Thoracic aorta (tissue), 2 donors: ENCODE measurements at places on chromosomes 12 and 14. TPM values are rescaled to one million over a fixed set of nuclear protein-coding genes. Genes with fewer than 3 reads are reported as not detected.

- DNase-seq = no peak
These were observed 41.6 kb downstream of the EXOC5 start for GRCh38 chr14:57227083-57227482.

- no peak for DNase-seq
These were observed 68.9 kb downstream of the DAD1 start for GRCh38 chr14:22519877-22520685.

- no peak for DNase-seq
These were observed 19.3 kb downstream of the YARS2 start for GRCh38 chr12:32736445-32736844.

GRCh38 chr12:116202940-116203339 is 74.6 kb downstream of the MED13L start:
- DNase-seq = no peak

DNA sequence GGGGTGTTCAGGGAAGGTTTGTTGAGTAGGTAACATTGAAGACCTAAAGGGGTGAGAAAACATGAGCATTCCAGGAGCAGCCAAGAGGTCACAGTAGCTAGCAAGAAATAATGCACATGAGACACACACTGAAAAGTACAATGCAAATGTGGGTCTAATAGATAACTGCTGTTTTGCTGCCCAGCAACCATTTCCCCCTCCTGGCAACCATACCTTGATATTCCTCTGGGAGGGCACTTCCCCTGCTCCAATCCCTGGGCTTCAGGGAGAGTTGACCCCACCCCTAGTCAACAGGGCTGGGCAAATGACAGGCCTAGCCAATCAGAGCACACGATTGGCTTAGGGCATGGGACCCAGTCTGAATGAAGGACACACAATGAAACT is 8.5 kb upstream of the ACTN1 start:
- no peak for DNase-seq

GRCh38 chr12:91778091-91778832 is 367.4 kb downstream of the BTG1 start:
- DNase-seq = no peak

DNA sequence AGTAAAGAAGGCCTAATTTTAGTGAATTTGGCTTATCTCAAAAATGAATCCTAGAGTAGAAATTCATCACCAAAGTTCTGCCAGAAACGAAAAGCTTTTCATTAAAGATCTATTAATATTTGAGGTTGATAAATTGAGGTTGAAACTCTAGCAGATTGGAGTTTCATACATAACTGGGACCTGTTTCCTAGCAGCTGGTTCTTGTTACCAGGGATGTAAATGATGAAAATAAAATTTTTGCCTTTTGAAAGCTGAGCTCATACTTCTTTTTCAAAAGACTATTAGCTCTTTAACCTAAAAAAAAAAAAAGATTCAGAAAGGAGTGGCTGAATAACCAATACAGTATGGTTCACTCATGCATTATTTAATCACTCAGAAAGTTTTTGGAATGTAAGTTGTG is 98.3 kb downstream of the PTGER2 start:
- DNase-seq = no peak

- DNase-seq = no peak
These were observed 753.6 kb downstream of the SLC16A7 start for GRCh38 chr12:60349232-60349978.

DNA sequence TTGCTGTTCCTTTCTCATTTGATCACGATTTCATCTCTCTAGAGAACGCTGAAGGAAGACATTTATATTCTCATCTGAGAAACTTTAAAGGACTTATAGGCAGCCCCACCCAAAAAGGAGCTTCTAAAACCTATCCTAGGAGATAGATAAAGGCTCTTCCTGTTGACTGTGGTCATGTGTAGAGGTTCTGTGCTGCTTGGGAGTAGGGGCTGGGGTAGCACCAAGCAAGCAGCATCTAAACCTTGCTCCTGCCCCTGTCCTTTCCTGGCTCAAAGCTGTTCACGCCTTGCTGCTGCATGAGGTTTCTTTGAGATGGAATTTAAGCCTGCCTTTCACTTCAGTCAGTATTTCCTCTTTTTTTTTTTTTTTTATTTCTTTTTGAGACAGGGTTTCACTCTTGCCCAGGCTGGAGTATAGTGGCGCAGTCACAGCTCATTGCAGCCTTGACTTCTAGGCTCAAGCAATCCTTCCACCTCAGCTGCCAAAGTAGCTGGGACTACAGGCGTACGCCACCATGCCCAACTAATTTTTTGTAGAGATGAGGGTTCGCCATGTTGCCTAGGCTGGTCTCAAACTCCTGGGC is 41.4 kb downstream of the RAB35 start:
- no peak for DNase-seq

DNA sequence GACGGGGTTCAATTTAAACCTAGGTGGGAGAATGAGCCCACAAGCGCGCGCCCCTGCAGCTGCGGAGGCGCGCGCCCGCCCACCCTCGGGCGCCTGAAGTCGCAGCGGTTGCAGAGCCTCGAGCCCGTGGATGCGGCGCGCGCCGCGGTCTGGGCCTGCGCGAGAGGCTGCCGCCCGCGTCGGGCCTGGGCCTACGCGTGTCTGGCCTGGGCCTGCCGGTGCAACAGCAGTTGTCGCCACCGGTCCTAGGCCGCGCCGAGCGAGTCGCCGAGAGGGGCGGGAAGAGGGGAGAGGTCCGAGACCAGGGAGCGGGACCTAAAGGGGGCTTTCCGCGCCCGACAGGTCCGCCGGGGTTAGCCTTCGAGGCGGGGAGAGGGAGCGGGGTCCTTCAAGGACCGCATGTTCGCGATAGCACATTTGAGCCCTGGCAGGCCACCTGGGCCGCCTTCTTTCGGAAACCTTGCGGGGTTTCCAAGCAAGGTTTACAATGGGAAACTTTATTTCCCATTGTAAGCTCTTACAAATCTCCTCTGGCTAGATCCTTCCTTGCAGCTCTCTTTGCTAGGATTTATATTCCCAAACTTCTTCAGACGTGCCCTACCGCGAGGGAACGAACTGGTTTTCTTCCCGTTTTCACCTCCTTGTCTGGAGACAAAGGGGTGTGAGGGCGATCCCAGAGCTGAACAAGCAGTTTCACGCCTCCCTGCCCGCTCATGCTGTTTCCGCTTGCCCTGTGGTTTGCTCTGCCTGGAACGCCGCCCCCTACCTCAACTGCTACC is 6.8 kb downstream of the SIX6 start:
- no peak for DNase-seq

DNA sequence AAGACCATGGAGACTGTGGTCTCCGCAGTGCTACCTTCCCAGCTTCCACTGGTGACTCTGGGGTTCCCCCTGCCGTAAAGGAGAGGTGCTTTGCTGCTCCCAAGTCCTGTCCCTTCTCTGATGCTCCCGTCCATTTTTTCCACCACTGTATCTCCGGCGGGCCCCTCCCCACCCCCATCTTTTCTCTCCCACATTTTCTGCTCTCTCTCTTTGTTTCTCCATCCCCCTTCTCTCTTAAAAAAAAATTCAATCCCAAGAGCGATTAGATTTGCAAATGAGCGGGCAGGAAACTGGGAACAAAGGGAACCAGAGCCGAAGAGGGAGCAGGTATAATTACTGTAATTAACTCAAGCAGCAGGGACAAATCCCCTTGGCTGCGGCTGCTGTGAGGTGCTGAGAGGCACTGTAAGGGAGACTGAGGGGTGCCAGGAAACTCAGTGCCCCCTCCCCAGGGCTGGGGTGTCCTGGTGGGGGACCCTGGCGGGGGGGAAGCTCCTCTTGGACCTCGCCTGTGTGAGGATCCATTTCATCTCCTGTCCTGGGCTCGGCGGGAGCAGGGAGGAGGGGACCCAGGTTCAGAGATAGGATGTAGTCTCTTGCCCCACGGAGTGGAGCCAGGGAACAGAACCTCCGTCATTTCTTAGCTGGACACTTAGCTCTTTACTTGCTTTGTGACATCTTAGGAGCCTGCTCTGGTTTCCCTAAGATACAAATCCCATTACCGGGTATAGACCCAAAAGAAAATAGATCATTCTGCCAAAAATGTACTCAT is 140.4 kb upstream of the NRXN3 start:
- no peak for DNase-seq

DNA sequence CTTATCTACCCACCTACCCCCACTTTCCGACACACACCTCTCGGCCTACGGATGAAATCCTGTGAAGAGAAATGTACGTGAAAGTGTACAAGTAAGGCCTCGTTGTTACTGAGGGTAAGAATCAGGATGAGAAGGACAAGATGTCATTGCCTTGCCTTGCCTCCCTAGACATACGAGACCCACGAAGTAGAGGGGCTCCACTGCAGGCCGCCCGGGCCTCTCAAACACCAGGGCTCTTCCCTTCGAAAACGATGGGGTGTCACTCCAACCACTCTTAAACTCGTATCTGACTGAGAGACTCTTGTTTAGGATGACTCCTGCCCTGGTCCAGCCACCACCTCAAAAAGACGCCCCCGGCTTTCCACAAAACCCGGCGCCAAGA is 498 bp downstream of the RACGAP1 start:
- DNase-seq = no peak

- DNase-seq = no peak
These were observed 8.5 kb upstream of the SCARB1 start for GRCh38 chr12:124872068-124872719.

DNA sequence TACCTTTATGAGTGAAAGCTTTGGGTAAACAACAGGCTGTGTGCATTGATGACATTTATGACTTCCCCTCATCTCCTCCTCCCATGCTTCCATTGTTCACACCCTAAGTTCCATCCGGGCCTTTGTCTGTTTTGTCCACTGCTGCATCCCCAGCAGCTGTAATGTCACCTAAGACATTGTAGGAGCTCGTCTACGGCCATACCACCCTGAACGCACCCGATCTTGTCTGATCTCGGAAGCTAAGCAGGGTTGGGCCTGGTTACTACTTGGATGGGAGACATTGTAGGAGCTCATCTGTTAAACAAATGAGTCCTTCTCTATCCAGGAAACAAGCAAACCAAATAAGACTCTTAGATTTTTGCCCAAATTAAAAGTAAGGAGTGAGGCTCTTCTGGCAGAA is 40.4 kb upstream of the SYCP3 start:
- DNase-seq = no peak

DNA sequence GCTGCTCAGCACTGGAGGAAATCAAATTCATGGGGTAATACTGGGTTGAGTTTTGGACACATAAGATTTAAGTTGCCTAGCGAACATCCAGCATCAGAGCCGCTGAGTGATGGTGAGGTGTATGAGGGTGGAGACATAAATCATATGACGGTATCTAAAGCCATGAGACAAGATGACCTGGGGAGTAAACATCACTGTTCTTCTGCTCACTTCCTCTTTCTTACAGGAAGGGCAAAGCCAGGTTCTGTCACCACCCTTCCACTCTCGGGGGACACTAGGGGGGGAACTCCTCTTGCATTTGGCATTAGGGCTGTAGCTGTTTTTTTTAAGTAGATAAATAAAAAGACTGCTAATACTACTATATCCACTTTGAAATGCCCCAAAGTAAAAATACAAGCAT is 24.0 kb downstream of the PRDM4 start:
- no peak for DNase-seq

DNA sequence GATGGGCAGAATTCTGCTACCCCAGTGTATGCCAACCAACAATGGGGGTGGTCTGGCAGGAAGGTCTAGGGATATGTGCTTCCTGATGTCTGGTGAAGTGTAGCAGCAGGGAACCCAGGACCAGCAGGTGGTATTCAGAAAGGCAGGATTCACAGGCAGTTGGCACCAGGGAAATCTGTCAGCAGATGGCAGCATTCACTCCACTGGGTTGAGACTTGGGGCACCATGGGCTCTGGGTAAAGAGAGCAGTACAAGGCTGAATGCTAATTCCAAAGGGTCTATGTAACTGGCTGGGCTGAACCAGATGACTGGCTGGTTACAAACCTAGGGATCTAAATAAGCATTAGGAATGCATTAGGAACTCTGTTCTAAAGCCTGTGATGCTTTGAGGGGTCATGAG is 466.9 kb upstream of the STXBP6 start:
- no peak for DNase-seq

DNA sequence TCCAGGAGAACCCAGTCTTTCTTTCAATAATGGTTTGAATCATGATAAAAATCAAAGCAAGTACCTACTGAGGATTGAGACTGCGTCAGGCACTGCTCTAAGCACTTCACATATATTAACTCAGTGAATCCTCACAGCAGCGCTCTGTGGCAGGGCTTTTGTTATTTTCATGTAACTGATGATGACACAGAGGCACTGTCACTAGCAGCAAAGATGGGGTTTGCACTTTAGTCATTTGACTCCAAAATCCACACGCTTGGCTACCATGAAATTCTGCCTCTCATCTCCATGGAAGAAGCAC is 98.8 kb upstream of the GSC start:
- DNase-seq = no peak

GRCh38 chr14:47438650-47439140 is 236.7 kb downstream of the MDGA2 start:
- DNase-seq = no peak

A2M gene
- total RNA-seq = 1,073 TPM

HOXC12 gene
- not detected for total RNA-seq

KCNMB4 gene
- total RNA-seq = 1.9 TPM

FITM1 gene
- 0.78 TPM for total RNA-seq

CBLN3 gene
- 4.2 TPM for total RNA-seq

OVCH1 gene
- 0.78 TPM for total RNA-seq

HIP1R gene
- total RNA-seq = 131 TPM

TMTC1 gene
- total RNA-seq = 76.3 TPM
